ENCODE measurements at places on chromosomes 3 and 15. TPM values are rescaled to one million over a fixed set of nuclear protein-coding genes. Genes with fewer than 3 reads are reported as not detected.

Gene IMPG2
- total RNA-seq = 0.33 TPM

Gene ITIH3
- not detected for total RNA-seq

Gene IGDCC3
- total RNA-seq = not detected

Gene PLSCR2
- total RNA-seq = not detected

Gene SLC28A1
- total RNA-seq = not detected

Gene CFAP44
- total RNA-seq = 5.5 TPM

Gene MKRN3
- 3.0 TPM for total RNA-seq

Gene FGD5
- total RNA-seq = 1.7 TPM

Gene STXBP5L
- total RNA-seq = not detected

Gene SEMA3G
- under 0.01 TPM for total RNA-seq

Gene C15orf62
- 0.15 TPM for total RNA-seq

Gene SLC2A2
- total RNA-seq = not detected

Gene ACTR8
- total RNA-seq = 60.4 TPM

Gene LCTL
- 2.6 TPM for total RNA-seq

Gene WDR72
- not detected for total RNA-seq

Gene TM4SF1
- total RNA-seq = 140 TPM

Gene PCOLCE2
- total RNA-seq = 98.7 TPM

Gene MUSTN1
- total RNA-seq = not detected

Gene CCR9
- not detected for total RNA-seq

Gene RUVBL1
- total RNA-seq = 44.5 TPM

Gene ITGB5
- total RNA-seq = 167 TPM

Gene ACTL6A
- 86.0 TPM for total RNA-seq

Gene FSD2
- total RNA-seq = not detected

Gene TTC21A
- total RNA-seq = 6.1 TPM

Gene ITIH4
- 3.3 TPM for total RNA-seq

Gene RTP4
- total RNA-seq = 2.8 TPM

Gene MYO1E
- 82.2 TPM for total RNA-seq

Gene CHDH
- 0.99 TPM for total RNA-seq

Gene RASGRF1
- total RNA-seq = under 0.01 TPM

Gene TTC23
- total RNA-seq = 35.6 TPM

Gene GP9
- not detected for total RNA-seq

Gene P3H2
- total RNA-seq = 13.9 TPM

Gene SCAANT1
- total RNA-seq = not detected

Gene ARHGEF26
- total RNA-seq = 1.6 TPM

Gene MEF2A
- total RNA-seq = 49.9 TPM

Gene GJD2
- total RNA-seq = not detected

Gene FAM107A
- under 0.01 TPM for total RNA-seq

Data from smooth muscle cell of trachea (primary cell).